Osteocyte (in vitro differentiated cells): ENCODE measurements at places on chromosomes 12 and 14. TPM values are rescaled to one million over a fixed set of nuclear protein-coding genes. Genes with fewer than 3 reads are reported as not detected.

- no peaks in the 10 kb centered on the region for H3K4me1 ChIP-seq
- peak; percentile 75 for DNase-seq
- H3K27me3 ChIP-seq = peaks cover 30% of the 10 kb centered on the region
- no peak overlapping the region for H3K27ac ChIP-seq
- no peaks in the 10 kb centered on the region for H3K36me3 ChIP-seq
- H3K4me3 ChIP-seq = no peak overlapping the region
Observed at GRCh38 chr12:121089031-121089812, 43.5 kb upstream of the P2RX7 start.

HOXC12 gene
- total RNA-seq = not detected in 2 replicates

DNA sequence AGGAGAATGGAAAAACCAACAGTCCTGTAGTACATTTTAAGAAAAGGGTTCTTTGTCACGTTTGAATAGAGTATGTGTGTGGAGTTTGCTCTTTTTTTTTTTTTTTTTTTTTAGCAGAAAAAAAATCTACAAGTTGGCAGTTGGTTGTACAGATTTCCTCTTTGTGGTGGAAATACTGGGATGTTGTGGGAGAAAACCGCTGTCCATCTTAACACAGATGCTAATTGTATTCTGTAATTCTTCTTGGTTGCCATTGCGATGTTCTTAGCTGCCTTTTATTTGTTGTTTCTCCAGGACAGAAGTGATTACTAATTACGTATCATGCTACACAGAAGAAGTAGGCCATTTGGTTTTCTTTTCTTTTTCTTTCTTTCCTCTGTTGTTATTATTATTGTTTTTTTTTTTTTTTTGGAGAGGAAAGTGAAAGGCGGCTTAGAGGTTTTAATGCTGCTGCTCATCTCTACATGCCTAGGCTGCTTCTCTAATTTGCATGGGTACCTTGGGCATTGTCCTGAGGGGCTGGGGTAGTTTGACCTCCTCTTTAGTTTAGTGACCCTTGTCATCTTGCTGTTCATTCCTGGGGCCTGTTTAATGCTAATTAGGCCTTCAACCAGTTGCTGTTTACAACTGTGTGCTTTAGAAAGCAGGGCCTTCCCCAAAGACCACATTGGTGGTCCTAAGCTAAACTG, 94.7 kb downstream of the TMTC2 start:
- no peaks in the 10 kb centered on the region for H3K27me3 ChIP-seq
- H3K36me3 ChIP-seq = peaks cover 3% of the 10 kb centered on the region
- H3K27ac ChIP-seq = no peak overlapping the region
- H3K4me3 ChIP-seq = no peak overlapping the region

- peaks cover 56% of the 10 kb centered on the region for H3K4me1 ChIP-seq
- no peak for DNase-seq
- peak overlapping the region; percentile 86 for H3K27ac ChIP-seq
- peaks cover 14% of the 10 kb centered on the region for H3K36me3 ChIP-seq
- H3K4me3 ChIP-seq = peak overlapping the region; percentile 84
Observed at GRCh38 chr14:22979748-22980392, 2.5 kb downstream of the AJUBA start.

GRCh38 chr12:63206494-63206893, 55.5 kb upstream of the AVPR1A start:
- H3K36me3 ChIP-seq = no peaks in the 10 kb centered on the region
- peaks cover 25% of the 10 kb centered on the region for H3K27me3 ChIP-seq
- H3K27ac ChIP-seq = no peak overlapping the region
- no peak for DNase-seq

GRCh38 chr12:70367258-70368141, 1.4 kb downstream of the KCNMB4 start:
- H3K27me3 ChIP-seq = peaks cover 39% of the 10 kb centered on the region
- no peaks in the 10 kb centered on the region for H3K36me3 ChIP-seq
- H3K27ac ChIP-seq = no peak overlapping the region

DNA sequence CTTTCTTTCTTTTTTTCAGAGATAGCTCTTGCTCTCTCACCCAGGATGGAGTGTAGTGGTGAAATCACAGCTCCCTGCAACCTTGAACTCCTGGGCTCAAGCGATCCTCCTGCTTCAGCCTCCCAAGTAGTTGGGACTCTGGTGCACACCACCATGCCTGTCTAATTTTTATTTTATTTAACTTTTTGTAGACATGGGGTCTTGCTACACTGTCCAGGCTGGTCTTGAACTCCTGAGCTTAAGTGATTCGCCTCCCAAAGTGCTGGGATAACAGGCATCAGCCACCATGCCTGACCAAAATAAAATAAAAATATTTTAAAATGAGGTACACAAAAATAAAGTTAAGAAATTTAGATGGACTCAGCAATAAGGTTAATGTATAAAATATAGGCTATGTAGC, 5.1 kb upstream of the LEMD3 start:
- no peak overlapping the region for H3K27ac ChIP-seq
- H3K4me3 ChIP-seq = no peak overlapping the region
- no peak for DNase-seq
- H3K36me3 ChIP-seq = no peaks in the 10 kb centered on the region
- peaks cover 6% of the 10 kb centered on the region for H3K4me1 ChIP-seq

HOXC10 gene
- not detected in 2 replicates for total RNA-seq

DNA sequence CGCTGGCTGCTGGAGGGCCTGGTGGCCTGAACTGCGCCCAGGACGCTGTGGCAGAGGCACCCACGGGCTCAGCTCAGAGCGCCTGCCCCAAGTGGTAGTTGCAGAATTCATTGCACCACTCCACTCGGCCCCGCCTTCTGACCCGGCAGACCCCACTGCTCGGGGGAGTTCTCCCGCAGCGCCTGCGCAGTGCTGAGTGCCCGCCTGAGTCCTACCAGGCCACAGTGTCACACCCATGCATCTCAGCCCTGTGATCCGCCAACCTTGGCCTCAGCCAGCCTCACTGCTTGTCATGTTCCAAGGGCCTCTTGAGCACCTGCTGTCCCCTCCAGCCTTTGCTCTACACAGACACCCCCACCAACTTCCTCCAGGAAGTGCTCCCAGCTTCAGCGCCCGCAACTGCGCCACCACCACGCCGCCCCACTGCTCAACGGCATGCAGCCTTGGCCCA, 12.2 kb downstream of the DEGS2 start:
- H3K27ac ChIP-seq = no peak overlapping the region
- H3K27me3 ChIP-seq = no peaks in the 10 kb centered on the region

ALDH2 gene
- 68.4 and 69.1 TPM in 2 replicates for total RNA-seq

GRCh38 chr12:107917912-107918800, 143.7 kb downstream of the ASCL4 start:
- no peak overlapping the region for H3K27ac ChIP-seq
- H3K4me3 ChIP-seq = no peak overlapping the region
- peaks cover 12% of the 10 kb centered on the region for H3K27me3 ChIP-seq
- H3K36me3 ChIP-seq = no peaks in the 10 kb centered on the region

CIROP gene
- total RNA-seq = not detected in 2 replicates

IL31 gene
- total RNA-seq = not detected in 2 replicates

GRCh38 chr14:57883061-57883460, 17.2 kb upstream of the SLC35F4 start:
- H3K27ac ChIP-seq = no peak overlapping the region
- DNase-seq = no peak
- H3K36me3 ChIP-seq = no peaks in the 10 kb centered on the region
- H3K27me3 ChIP-seq = no peaks in the 10 kb centered on the region
- no peaks in the 10 kb centered on the region for H3K4me1 ChIP-seq

DNA sequence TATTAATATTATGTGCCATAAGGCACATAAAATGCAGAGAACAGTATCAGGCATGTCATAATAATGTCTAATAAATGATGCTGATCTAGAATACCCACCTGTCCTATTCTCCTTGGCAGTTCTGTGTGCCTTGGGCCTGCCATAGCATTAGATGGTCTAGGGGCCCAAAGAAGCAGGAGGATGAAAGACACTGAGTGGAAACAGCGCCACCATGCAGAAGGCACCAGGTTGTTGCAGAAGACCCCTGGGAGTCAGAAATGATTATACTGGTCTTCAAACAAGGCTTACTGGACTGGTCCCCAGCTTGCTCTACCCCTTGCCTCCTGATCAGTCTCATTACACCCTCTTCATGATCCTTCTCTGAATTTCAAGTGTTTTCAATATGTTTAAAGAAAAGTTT, 353.3 kb downstream of the GRIN2B start:
- H3K4me3 ChIP-seq = no peak overlapping the region
- H3K4me1 ChIP-seq = no peaks in the 10 kb centered on the region
- H3K27me3 ChIP-seq = no peaks in the 10 kb centered on the region
- DNase-seq = no peak

- peaks cover 9% of the 10 kb centered on the region for H3K27me3 ChIP-seq
- H3K27ac ChIP-seq = no peak overlapping the region
- no peak for DNase-seq
- H3K36me3 ChIP-seq = no peaks in the 10 kb centered on the region
Observed at GRCh38 chr12:84986586-84986985, 49.5 kb downstream of the TSPAN19 start.

GRCh38 chr12:777550-778047, 25.2 kb downstream of the WNK1 start:
- no peaks in the 10 kb centered on the region for H3K36me3 ChIP-seq
- no peaks in the 10 kb centered on the region for H3K27me3 ChIP-seq
- peaks cover 80% of the 10 kb centered on the region for H3K4me1 ChIP-seq
- no peak overlapping the region for H3K4me3 ChIP-seq
- DNase-seq = no peak

- H3K27ac ChIP-seq = no peak overlapping the region
- no peak for DNase-seq
- peaks cover 8% of the 10 kb centered on the region for H3K27me3 ChIP-seq
Observed at GRCh38 chr14:94244182-94244581, 48.9 kb downstream of the SERPINA10 start.

GRCh38 chr14:67636361-67636919, 16.7 kb downstream of the ARG2 start:
- no peak for DNase-seq
- H3K27me3 ChIP-seq = no peaks in the 10 kb centered on the region
- no peak overlapping the region for H3K4me3 ChIP-seq
- H3K27ac ChIP-seq = peak overlapping the region; percentile 34
- H3K4me1 ChIP-seq = peaks cover 8% of the 10 kb centered on the region

ELK3 gene
- total RNA-seq = 49.3 and 49.5 TPM in 2 replicates

DNA sequence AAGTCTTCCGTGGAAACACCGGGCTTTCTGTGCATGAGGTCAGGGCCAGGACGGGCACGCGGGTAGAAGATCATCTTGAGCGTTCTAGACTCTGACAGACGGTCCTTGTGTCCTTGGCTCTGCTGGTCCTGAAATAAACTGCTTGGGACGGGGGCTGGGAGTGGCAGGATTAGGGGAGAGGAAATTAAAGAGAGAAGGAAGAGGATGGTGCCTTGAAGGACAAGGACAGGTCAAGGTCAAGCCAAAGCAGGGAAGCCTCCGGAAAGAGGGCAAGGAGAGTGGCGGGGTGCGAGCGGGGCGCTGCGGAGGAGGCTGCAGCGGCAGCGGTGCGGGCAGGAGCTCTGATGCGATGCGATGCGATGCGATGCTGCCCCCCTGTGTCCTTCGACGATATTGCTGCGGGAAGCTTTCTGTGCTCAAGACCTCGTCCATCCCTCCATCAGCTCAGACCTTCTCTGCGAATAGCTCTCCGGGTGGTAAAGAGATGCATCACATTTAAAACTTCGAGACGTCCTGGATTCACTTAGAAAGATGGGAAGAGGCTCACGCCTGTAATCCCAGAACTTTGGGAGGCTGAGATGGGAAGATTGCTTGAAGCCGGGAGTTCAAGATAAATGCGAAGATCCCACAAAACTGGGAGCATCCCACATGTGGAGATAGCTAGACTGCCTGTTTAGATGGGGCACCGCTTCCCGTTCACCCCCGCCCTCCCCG, 110.1 kb upstream of the TMEM132D start:
- no peak for DNase-seq
- no peak overlapping the region for H3K27ac ChIP-seq
- no peaks in the 10 kb centered on the region for H3K36me3 ChIP-seq

- DNase-seq = no peak
- no peaks in the 10 kb centered on the region for H3K4me1 ChIP-seq
- H3K4me3 ChIP-seq = no peak overlapping the region
Observed at GRCh38 chr14:67778792-67779191, 37.6 kb downstream of the ZFYVE26 start.
